NCI-H187 (cell line): ENCODE measurements at places on chromosomes 3 and 15.

GRCh38 chr3:114378760-114379159 is 84.9 kb downstream of the TIGIT start:
- no peak for DNase-seq

GRCh38 chr3:139671863-139672646 is 5.7 kb downstream of the NMNAT3 start:
- DNase-seq: peak; percentile 46

- no peak for DNase-seq
Measured at GRCh38 chr3:144549166-144549565, 577.5 kb downstream of the DIPK2A start.

DNA sequence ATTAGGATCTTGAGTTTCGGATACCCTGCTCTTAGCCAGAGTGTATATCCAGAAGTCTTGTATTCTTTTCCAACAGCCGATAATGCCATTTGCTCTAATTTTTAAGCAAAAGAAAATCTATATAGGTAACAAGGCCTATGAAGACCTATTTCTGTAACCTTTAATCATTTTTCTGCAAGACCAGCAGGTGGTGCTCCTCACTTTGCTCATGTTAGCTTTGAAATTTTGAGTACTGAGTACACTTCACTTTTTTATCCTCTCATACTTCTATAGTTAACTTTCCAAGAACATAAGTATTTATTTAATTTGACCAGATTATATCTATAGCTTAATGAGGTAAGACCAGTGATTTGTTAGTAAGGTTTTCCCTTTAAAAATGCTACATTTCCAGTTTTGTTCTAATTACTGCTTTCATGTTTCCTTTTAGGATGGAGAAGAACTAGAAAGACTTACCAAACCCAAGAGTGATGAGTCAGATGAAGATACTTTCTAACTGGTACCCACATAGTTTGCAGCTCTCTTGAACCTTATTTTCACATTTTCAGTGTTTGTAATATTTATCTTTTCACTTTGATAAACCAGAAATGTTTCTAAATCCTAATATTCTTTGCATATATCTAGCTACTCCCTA is 20.5 kb downstream of the SLC35A5 start:
- DNase-seq: no peak

DNA sequence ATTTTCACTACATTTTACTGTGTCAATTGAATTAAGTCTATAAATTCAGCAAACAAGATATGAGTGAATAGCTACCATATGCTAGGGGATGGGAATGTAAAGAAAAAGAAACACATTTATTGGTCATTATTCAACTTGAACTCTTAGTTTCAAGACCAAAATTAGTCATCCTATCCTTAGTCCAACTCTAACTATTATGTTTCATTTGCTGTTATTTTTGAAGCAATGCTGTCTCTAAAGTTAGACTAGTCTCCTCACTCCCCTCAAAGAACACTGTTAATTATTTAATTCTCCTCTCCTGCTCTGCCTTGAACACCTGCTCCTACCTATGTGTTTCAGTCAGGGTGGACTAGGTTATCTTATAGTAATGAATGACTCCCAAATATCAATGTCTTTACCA is 920.9 kb downstream of the TUSC7 start:
- no peak for DNase-seq

DNA sequence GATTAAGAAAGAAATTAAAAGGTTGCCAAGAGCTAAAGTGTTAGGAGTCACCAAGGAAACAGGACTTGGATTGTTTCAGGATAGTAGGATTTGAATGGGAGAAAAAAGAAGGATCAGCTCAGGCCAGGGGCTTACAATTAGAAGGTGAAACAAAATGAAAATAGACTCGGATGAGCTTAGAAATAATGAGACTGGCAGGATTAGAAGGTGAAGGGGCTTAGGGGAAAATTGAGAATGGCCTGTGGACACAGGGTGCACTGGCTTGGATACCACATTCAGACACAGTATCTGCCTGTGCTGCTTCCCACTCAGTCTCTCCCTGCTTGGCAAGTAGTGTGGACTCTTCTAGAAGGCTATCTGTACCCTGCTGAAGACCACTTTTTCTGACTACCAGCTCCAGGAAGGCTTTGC is 206.1 kb upstream of the ATP10A start:
- no peak for DNase-seq

DNA sequence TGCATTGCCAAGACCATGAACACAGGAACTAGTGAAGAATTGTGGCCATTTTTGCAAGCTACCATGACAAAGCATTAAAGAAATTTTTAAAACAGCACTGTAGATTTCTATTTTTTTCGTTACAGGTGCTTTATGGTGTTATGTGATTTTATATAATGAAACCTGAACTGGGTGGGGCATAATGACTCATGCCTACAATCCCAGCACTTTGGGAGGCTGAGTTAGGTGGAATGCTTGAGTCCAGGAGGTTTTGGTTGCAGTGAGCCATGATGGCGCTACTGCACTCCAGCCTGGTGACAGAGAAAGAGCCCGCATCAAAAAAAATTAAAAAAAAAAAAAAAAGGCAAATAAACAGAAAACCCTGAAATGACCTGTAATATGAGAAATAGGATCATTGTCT is 846.7 kb downstream of the EPHA3 start:
- no peak for DNase-seq

DNA sequence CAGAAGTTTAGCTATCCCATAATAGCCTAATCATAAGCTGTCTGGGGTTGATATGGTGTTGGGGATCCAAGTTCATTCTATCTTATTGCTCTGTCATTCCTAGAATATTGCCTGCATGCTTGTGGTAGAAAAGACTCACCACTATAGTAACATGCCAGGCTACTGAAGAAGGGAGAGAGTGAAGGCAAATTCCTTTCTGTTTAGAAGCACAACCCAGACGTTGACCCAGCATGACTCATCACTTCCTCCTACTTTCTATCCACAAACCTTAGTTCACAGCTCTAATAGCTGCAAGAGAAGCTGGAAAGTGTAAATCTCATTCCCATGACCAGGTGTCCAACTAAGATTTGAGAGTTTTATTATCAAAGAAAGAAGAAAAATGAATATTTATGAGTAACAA is 57.8 kb upstream of the NMD3 start:
- DNase-seq: no peak
